ENCODE measurements at places on chromosomes 1 and 21.

DNA sequence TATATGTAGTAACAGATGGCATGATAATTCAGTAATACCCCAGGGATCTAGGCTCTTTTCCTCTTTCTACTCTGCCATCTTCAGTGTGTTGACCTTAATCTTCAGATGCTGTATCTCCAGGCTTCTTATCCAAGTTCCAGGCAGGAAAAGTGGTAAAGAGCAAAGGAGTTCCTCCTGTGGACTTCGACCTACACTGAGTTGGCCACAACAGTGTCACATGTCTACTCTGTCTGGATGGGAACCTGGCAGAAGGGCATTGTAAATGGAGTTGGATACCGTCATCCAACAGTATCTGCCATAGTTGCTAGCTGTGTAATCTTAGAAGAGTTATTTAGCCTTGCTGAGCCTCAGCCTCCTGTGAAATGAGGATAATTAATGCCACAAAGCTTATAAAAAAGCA is 21.9 kb downstream of the IL23R start:
- no peak for DNase-seq

DNA sequence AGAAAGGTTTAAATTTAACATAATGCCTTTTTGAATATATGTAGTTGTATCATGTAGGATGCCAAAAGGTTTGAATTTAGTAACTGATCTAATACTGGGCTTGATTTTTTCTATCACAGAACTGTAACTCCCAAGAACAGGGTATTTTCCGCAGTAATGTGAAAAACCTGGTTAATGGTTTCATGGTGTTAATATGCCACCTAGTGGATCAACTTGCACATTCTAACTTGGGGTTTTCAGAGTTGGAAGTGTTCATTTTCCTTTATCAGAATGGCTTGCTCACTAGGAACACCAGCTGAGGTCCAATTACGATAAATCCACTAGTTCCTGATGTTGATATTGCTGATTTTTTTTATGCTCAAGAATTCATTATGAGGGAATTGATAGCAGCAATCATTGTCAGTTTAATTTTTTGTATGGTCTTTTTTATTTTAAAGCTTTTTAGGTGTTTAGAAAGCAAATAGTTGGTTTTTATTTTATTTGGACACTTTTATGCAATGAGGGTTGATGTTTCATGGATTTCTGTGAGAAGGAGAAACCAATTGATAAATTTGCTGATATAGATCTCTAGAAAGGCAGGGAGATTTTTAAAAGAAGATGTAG is 157.2 kb downstream of the PLA2G4A start:
- no peak for DNase-seq

DNA sequence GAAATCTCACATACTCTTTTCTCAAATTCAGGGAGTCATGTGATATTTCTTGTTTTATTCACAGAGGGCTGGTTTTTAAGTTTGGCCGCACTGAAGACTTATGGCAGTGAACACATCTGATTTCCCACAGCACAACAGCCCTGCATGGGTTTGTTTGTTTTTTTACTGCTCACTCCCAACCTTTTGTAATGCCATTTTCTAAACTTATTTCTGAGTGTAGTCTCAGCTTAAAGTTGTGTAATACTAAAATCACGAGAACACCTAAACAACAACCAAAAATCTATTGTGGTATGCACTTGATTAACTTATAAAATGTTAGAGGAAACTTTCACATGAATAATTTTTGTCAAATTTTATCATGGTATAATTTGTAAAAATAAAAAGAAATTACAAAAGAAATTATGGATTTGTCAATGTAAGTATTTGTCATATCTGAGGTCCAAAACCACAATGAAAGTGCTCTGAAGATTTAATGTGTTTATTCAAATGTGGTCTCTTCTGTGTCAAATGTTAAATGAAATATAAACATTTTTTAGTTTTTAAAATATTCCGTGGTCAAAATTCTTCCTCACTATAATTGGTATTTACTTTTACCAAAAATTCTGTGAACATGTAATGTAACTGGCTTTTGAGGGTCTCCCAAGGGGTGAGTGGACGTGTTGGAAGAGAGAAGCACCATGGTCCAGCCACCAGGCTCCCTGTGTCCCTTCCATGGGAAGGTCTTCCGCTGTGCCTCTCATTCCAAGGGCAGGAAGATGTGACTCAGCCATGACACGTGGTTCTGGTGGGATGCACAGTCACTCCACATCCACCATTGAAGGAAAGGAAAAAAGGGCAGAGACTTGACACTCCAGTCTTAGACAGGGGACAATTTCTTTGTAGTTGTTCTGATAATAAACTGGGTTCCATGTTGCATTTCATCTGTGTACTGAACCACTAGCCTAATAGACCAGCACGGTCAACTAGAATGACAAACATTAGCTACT is 22.8 kb downstream of the TMEM50A start:
- DNase-seq: no peak

DNA sequence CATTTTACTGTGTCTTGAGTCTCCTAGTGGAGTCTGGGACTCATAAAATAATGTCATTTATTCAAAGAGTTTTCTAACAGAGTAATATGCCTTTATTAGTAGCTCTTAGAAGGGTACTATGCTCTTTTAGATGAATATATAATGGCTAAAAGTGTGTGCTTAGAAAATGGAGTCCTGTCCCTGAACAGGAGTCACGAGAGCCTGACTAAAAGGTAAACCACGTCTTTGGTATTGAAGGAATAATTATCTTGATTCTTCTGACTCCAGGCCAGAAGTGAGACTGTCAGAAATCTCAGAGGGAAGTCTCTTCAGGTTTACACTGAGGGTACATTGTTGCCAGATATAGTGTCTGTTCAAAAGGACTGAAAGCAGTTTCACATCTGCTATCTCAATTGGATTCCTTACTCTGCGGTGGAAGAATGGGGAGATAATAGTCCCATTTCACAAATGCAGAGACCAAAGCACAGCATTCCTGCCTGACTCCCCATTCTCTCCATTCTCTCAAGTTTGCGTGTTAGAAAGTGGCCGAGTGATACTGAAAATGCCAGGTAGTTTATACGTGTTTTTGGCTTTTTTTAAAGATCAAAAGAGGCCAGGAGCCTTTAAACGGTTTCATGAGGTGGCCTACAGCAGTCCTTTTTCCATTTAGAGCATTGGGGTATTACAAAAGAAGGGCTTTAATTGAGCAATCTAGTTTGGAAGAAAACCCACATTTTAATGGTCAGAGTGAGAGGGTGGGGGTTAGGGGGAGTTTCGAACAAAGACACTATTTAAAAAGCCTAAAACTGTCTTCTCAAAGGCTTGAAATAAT is 176.6 kb downstream of the VPS13D start:
- no peak for DNase-seq

GRCh38 chr1:111415461-111415860 is 12.1 kb downstream of the OVGP1 start:
- DNase-seq: no peak

- peak; percentile 82 for DNase-seq
These were observed 1.7 kb upstream of the ZBTB7B start for GRCh38 chr1:155000726-155001424.

- no peak for DNase-seq
These were observed 107.9 kb downstream of the USP25 start for GRCh38 chr21:15837645-15838044.

GRCh38 chr1:226656601-226657277 is 82.3 kb downstream of the ITPKB start:
- peak; percentile 45 for DNase-seq

GRCh38 chr1:8903410-8903809 is 24.9 kb upstream of the ENO1 start:
- DNase-seq: no peak

DNA sequence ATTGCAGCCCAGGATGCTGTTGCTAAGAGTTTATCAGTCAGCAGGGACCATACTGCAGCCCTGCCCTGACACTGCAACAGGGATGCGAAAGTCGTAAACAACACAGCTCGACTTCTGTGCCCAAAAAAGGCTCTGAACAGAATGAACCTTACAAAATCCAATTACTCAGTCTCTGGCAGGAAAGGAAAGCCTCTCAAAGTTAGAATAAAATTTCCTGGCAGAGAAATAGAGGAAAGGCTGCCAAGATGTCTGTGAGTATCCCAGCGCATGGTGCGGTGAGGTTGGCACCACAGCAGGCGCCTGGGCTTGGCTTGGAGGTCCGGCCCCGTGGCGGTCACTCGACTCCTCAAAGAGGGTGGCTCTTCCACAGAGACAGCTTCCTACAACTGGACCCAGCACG is 185.8 kb downstream of the PCP4 start:
- DNase-seq: peak; percentile 47

DNA sequence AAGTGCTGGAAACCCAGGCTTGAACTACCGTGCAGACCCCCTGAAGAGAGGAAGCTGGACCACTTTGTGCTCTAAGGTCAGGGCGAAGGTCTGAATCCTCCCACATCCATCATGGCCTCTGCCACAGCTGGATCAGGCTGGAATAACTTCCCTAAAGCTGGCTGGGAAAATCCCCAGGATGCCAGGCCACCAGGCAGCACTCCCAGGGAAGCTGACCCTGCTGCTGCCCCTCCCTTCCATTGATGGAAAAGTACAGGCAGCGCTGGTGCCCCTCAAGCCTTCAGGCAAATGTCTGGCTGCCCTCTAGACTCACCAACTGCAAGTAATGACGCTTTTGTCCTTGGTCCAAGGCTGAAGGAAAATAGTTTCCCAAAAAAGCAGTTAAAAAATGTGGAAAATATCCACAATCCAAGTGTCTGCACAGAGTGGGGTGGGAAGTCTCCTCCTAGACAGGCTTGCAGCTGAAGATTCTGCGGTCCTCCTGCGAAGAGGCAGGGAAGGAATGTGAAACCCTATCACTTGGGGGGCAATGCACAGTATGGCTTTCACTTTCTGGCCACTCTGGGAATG is 39.9 kb upstream of the TSPAN2 start:
- no peak for DNase-seq

- DNase-seq: no peak
These were observed 7.8 kb downstream of the F11R start for GRCh38 chr1:161013131-161013487.

GRCh38 chr1:168766568-168766967 is 37.6 kb upstream of the DPT start:
- DNase-seq: no peak

GRCh38 chr1:248837045-248837780 is 811 bp upstream of the ZNF672 start:
- DNase-seq: no peak

GRCh38 chr21:38505654-38506523 is 7.6 kb upstream of the ERG start:
- peak; percentile 3 for DNase-seq

- DNase-seq: no peak
These were observed 17.7 kb upstream of the METTL13 start for GRCh38 chr1:171763764-171764163.

- no peak for DNase-seq
These were observed 67.0 kb upstream of the LYST start for GRCh38 chr1:235933766-235934116.

DNA sequence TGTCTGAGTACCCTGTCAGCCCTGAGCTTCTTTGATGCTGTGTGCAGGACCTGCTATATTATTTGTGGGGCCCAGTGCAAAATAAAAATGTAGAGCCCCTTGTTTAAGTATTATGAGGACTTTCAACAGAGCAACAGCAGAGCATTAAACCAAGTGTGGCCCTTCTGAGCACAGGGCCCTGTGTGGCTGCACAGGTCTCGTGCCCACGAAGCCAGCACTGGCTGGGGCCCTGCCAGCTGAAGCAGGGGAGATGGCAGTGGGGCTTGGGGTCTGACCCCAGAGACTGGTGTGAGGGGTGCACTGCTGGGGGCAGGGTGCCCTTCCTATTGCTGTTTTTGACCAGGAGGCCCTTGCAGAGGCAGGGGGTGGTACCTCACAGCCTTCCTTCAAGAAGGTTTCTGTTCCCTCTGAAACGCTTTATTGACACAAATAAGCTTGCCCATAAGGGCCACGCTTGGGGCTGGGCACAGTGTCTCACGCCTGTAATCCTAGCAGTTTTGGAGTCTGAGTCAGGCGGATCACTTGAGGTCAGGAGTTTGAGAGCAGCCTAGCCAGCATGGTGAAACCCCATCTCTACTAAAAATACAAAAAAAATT is 2.2 kb upstream of the SEMA4A start:
- no peak for DNase-seq

DNA sequence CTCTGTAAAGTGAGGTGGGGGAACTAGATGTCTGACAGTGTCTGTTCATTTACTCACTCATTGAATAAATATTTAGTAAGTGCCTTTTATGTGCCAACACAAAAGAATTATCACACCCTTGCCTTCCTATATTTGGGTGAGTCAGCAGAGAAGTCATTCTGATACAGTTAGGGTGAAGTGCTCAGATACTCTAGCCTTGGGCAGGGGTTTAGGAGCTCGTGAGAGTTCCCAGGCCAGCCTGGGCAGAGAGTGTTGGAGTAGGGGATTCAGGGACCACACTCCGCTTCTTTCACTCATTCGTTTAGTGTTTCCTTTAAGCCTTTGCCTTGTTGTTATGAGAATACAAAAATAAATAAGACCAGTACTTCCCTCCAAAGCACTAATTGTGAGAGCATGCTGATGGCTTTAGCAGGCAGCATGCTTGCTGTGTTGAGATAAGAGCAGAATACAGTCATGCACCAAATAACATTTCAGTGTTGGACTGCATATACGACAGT is 83.9 kb downstream of the DYRK1A start:
- DNase-seq: no peak

DNA sequence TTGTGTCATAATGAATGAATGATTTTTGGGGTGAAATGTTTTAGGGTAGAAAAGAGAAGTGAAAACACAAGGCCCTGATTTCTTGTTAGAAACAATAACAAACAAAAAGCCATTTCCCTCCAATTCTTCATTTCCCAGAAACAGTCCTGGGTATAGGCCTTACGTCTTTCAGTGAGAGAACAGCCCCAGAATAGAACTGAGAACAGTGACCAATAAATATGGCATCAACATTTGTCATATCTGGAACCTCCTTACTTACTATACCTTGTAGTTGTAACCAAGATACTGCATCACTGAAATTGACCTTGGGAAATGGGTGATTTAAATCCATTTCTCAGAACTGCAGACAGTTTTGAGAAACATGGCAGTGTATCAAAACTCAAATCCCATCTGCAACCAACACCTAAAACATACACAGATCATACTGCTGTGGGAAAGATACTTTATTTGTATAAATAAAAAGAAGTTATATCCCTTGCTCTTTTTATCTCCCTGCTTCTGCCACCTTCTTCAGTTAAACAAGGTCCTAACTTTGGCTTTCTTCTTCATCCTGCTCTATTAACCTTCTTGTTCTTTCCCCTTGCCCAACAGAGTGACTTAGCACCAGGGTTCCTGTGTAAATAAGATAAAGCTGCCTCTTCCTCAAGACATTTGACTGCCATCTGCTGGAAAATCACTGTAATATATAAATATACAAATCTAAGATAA is 19.5 kb downstream of the XKR8 start:
- no peak for DNase-seq

- DNase-seq: no peak
These were observed 23.7 kb downstream of the ELAVL4 start for GRCh38 chr1:50132347-50132894.

DNA sequence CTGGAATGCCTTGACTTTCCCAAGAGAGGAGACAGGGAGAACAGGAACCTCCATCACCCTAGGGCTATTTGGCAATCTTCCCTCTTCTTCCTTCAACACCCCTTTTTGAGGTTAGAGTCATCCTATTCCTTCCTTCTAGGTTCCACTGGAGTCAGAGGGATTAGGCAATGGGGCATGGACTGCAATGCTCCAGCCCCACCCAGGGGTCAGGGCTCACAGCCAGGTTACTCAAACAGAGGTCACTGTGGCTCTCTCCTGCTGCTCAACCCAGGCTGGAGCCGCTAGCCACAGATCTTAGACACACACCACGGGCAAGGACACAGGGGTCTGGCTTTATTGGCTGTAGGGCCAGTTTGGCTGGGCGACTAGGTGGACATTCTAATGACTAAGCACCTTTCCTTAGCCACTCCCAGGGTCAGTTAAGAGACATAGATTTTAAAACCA is 145.5 kb upstream of the NRIP1 start:
- DNase-seq: no peak

GRCh38 chr1:15848143-15848928 is 829 bp downstream of the SPEN start:
- no peak for DNase-seq
